Uterus (tissue), 4 donors: ENCODE measurements at places on chromosomes 3 and 15.

GRCh38 chr3:137988152-137988551 lies 21.8 kb upstream of the CLDN18 start:
- no peak overlapping the region for H3K4me3 ChIP-seq
- no peaks in the 10 kb centered on the region for H3K36me3 ChIP-seq

GRCh38 chr15:94587113-94587512 lies 355.8 kb downstream of the MCTP2 start:
- H3K27me3 ChIP-seq = no peaks in the 10 kb centered on the region
- DNase-seq = no peak
- no peak overlapping the region for H3K27ac ChIP-seq
- no peaks in the 10 kb centered on the region for H3K36me3 ChIP-seq
- no peaks in the 10 kb centered on the region for H3K4me1 ChIP-seq

GRCh38 chr3:68306571-68306970 lies 625.8 kb downstream of the TAFA4 start:
- no peak for DNase-seq
- H3K36me3 ChIP-seq = no peaks in the 10 kb centered on the region
- no peak overlapping the region for H3K4me3 ChIP-seq
- no peak overlapping the region for H3K27ac ChIP-seq
- H3K27me3 ChIP-seq = no peaks in the 10 kb centered on the region
- H3K4me1 ChIP-seq = no peaks in the 10 kb centered on the region

GRCh38 chr3:125098611-125099291 lies 43.0 kb upstream of the HEG1 start:
- no peaks in the 10 kb centered on the region for H3K27me3 ChIP-seq
- no peak overlapping the region for H3K4me3 ChIP-seq
- no peak for DNase-seq
- no peaks in the 10 kb centered on the region for H3K36me3 ChIP-seq

GRCh38 chr15:33201491-33202231 lies 7.1 kb upstream of the FMN1 start:
- H3K27me3 ChIP-seq = no peaks in the 10 kb centered on the region
- H3K4me1 ChIP-seq = no peaks in the 10 kb centered on the region
- no peak for DNase-seq
- no peak overlapping the region for H3K4me3 ChIP-seq
- no peaks in the 10 kb centered on the region for H3K36me3 ChIP-seq
